ENCODE measurements at places on chromosomes 3 and 15.
A peak's percentile ranks its signal among the peaks of the same experiment; 100 is the strongest.

- no peak for DNase-seq
Observed at GRCh38 chr15:47762621-47763020, 45.3 kb downstream of the SEMA6D start.

DNA sequence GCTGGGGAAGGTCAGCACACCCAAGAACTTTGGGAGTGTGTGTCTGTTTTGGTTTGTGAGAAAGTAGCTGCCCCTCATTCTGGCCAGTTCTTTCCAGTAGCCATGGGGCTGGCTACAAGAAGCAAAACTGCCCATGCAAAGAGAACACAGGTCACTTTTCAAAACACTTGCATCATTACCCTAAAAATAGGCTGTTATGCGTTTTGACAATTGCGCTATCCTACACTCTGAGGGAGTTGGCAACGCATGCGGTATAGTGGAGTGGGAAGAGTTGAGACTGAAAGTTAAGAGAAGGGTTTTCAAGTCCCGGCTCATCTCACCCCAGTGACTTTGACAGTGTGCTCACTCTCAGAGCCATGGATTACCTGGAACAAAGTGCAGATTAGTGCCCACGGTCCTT, 41.8 kb upstream of the MYZAP start:
- DNase-seq: no peak

DNA sequence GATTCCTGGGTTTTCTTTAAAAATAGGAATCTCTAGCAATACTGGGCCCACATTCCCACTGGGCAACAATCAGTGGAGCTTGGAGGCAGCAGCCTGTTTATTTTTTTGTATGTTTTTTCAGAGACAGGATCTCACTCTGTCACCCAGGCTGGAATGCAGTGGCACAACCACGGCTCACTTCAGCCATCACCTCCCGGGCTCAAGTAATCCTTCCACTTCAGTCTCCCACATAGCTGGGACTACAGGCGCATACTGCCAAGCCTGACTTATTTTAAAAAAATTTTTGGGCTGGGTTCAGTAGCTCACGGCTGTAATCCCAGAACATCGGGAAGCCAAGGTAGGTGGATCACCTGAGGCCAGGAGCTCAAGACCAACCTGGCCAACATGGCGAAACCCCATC, 29.1 kb upstream of the GNB5 start:
- DNase-seq: no peak

DNA sequence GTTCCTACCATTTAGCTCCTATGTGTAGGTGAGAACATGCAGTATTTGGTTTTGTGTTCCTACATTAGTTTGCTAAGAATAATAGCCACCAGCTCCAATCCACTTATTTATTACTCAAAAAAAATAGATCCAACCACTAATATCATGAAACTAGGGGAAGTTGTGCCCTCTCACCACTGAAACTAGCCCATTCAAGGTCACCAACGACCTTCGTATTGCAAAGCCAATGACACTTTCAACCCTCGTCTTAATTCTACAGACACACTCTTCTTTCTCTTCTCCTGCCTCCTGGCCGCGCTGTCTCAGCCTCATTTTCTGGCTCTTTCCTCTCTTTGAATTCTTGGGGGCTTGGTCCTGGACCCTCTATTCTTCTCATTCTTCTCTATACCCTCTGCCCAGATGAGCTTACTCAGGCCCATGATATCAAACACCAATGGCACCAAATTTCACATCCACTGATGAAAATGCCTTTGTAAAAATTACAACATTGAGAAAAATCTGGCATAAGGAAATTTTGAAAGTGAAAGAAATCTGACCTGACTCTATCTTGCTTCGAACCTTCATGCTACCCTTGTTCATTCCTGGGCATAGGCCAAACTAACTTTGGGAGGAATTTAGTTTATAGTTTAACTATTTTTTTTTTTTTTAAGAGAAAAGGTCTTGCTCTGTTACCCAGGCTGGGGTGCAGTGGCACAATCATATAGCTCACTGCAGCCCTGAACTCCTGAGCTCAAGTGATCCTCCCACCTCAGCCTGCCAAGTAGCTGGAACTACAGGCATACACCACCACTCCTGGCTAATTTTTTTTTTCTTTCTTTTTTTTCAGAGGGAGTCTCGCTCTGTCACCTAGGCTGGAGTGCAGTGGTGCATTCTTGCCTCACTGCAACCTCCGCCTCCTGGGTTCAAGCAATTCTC, 25.4 kb upstream of the LIMD1 start:
- no peak for DNase-seq

GRCh38 chr3:39346785-39347585, 17.5 kb downstream of the CCR8 start:
- no peak for DNase-seq

DNA sequence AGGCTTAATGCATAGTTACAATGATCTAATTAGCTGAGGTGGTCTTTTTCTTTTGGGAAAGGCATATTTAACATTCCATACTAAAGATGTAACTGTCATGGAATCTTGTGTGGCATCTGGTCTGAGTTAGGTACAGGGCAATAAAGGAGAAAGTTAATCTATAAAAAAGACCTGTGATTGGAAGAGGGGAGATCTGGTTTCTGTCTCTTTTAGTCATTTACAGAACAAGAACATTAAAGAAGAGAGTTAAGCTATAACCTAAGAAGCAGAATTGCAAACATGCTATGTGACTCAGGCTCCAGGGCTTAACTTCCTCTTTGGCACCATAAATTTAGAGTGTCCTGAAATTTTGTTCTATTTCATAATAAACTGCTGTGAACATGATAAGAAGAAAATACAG, 47.2 kb upstream of the MME start:
- DNase-seq: no peak

- no peak for DNase-seq
Observed at GRCh38 chr3:184344579-184345316, 7.3 kb downstream of the FAM131A start.

DNA sequence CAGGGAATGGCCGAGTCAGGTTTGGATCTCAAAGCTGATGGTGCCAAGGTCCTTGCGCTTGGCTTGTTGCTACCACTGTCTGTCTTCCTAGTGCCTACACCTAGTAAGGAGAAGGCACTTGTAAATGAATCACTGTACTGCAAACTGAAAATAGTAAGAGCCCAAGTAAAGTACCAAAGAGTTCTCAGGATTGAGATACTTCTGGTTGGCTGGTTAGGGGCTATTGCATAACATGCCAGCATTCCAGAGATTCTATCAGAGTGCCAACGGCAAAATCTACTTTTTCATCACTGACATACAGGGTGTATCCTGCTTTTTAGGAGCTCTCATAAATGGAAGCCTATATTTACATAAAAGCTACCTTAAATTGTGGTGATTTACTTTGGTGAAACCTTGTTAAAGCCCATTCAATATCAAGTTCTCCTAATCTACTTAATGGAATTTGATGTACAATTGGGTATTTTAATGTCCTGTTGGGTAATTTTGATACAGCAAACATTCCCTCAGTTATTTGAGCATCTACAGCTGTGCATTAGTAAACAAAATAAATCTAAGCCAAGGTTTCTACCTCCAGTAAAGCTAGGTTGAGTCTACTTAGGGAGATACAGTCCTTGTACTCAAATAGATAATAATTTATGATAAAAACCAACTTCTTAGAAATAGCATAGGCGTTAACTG, 30.7 kb upstream of the CHD2 start:
- DNase-seq: no peak

GRCh38 chr15:25136119-25136518, 181.3 kb downstream of the SNRPN start:
- peak; percentile 16 for DNase-seq

DNA sequence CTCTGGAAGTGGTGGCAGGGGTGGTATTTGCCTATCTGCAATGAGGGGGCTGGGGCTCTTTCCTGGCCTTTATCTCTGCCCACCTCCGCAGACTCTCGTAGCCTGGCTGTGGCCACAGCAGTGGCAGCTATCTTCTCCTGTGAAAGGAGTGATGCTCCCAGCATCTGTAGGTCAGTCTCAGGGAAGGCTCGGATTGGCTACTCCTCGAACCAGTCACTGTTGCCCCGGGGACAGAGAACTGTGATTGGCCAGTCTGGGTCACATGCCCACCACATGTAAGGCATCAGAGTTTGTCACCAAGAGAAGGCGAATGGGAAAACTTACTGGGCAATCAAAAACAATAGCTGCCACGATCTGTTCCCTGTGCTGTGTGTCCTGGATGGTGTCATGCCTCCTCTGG, 30.1 kb upstream of the FGD5 start:
- DNase-seq: no peak

DNA sequence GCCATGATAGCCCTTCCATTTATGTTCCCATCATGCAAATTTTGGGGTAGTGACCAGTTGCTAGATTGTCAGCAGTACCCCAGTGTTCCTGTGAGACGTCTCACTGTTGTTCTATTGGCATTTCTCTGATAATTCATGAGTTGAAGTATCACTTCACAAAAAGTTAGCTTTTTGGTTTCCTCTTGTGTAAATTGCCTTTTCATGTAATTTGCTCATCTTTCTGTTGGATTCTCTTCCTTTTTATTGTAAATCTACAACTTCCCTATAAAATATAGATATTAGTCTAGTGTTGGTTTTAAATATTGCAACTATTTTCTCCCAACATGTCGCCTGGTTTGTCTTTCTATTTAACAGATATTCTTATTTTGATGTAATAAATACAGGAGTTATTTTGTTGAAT, 7.5 kb upstream of the A4GNT start:
- DNase-seq: no peak

- DNase-seq: no peak
Observed at GRCh38 chr3:30048431-30048830, 558.0 kb upstream of the TGFBR2 start.

DNA sequence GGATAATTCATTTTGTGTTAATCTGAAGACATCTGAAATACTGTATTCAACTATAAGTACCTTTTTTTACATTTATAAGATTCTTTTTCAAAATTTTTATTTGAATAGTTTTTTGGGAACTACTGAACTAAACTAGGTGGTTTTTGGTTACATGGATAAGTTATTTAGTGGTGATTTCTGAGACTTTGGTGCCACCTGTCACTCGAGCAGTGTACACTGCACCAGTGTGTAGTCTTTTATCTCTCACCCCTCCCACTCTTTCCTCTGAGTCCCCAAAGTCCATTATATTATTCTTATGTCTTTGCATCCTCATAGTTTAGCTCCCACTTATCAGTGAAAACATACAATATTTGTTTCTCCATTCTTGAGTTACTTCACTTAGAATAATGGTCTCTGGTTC, 57.6 kb downstream of the CD86 start:
- no peak for DNase-seq

GRCh38 chr15:60480888-60481287, 1.9 kb upstream of the ICE2 start:
- no peak for DNase-seq

DNA sequence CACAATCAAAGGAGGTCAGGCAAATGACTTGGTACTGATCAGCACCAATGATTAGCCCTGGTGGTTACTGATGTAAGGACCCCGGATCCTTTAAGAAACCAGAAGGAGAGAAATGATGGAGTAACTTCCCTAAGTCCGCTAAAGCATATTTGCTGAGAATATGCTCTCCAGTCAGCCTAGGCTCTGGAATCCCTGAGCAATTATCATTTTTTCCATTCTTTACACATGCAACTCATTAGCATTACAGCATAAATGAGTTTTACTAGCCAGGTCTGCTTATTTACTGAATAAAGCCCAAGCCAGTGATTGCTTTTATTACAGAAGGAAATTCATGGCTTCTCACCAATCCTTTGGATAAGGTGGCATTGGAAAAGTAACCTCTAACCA, 139.2 kb upstream of the WNT5A start:
- DNase-seq: no peak

DNA sequence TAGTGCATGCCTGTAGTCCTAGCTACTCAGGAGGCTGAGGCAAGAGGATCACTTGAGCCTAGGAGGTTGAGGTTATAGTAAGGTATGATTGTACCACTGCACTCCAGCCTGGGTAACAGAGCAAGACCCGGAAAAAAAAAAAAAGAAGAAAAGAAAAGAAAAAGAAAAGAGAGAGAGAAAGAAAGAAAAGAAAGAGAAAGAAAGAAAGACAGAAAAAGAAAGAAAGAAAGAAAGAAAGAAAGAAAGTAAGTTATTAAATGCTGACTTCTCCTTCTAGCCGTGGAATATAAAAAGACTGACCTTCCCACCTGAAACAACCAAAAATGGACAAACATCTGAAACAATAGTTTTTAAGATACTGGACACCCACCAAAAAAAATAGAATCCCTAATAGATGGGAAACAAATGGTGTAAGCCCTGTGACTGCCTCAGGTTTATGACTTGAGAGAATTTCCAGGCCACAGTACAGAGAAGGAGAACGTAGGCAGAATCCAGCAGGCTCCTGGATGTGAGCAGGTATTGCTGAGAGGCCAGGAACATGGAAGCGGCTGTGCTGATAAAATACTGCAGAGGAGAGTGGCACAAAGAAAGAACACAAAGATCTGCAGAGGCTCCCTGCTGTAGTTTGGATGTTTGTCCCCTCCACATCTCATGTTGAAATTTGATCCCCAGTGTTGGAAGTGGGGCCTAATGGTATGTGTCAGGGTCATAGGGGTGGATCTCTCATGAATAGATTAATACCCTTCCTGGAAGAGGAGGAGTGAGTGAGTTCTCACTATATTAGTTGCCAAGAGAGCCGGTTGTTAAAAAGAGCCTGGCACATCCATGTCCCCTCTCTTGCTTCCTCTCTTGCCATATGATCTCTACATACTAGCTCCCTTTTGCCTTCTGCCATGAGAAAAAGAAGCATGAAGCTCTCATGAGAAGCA, 41.8 kb upstream of the PRSS50 start:
- no peak for DNase-seq

GRCh38 chr15:89051875-89052274, 36.4 kb upstream of the ABHD2 start:
- DNase-seq: no peak

- DNase-seq: no peak
Observed at GRCh38 chr3:32301426-32301825, 62.9 kb downstream of the CMTM8 start.

DNA sequence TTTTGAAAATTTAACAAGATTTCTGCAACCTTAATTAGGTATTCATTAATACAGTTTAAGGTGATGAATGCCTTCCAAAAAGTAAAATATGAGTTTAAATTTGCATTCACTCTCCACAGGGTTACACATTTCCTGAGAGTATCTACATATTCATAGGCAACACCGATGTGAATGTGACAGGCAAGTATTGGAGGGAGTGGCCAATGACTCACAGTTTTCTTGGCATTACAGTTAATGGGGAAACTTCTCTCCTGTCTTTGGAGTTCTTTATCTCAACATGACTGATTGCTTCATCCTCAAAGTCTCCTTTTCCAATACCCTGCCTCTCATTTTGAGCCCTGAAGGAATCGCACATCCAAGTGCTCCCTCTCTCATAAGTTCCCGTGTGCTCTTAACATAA, 181.9 kb upstream of the CHL1 start:
- DNase-seq: no peak

DNA sequence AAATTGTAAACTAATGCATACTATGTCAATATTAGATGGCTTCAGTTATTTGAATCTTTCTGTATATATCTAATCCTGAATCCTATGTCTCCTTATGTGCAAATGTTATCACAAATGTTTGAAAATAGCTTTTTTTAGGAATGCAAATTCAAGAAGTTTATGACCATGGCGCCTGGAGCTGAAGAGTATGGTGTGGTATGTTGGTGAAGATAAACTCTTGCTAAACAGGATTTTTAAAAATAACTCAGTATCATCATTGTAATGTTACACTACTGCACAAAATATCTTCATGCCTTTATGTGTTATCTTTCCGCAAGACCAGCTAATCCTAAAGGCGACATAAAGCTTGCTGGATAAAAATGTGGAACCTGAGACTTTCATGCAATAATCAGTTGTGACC, 382.6 kb downstream of the ROBO1 start:
- no peak for DNase-seq

- DNase-seq: no peak
Observed at GRCh38 chr3:53156368-53156834, 4.6 kb upstream of the PRKCD start.

GRCh38 chr15:100204211-100204610, 137.6 kb downstream of the ADAMTS17 start:
- DNase-seq: no peak

- DNase-seq: no peak
Observed at GRCh38 chr3:87047852-87048251, 56.9 kb upstream of the VGLL3 start.
